ENCODE measurements at places on chromosomes 11 and 22.

DNA sequence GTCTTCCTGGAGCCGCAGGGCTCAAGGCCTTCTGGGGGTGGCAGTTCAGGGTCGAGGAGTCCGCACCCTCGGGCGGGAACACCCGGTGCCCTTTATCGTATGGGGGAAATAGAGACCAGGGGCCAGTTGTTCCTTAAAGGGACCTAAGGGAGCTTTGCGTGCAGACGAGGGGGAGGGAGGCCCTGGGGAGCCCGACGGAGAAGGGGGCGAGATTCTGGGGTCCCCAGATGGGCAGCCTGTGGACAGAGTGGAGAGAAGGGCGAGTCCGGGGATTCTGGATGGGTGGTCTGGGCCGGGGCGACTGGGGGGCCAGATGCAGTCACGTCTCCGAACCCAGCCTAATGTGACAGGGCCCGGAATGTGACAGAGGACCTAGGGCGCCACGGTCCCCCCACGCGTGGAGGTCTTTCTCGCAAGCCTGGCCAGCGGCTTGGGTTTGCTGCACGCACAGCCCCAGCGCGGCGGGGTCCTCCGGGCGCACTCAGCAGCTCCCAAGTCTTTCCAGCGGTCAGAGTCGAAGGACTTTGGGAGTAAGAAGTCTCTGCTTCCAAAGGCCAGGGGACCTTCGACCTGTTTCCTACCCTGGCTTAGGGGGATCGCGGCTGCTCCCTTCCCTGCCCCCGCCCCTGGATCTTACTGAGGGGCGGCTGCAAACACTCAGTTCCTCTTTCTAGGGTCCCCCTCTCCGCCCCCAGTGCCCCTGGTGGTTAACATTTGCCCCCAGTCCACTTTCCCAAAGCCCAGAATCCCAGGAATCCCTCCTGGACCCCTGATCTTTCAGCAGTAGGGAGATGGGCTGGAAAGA, 547 bp downstream of the TUBA8 start:
- DNase-seq, result no peak

DNA sequence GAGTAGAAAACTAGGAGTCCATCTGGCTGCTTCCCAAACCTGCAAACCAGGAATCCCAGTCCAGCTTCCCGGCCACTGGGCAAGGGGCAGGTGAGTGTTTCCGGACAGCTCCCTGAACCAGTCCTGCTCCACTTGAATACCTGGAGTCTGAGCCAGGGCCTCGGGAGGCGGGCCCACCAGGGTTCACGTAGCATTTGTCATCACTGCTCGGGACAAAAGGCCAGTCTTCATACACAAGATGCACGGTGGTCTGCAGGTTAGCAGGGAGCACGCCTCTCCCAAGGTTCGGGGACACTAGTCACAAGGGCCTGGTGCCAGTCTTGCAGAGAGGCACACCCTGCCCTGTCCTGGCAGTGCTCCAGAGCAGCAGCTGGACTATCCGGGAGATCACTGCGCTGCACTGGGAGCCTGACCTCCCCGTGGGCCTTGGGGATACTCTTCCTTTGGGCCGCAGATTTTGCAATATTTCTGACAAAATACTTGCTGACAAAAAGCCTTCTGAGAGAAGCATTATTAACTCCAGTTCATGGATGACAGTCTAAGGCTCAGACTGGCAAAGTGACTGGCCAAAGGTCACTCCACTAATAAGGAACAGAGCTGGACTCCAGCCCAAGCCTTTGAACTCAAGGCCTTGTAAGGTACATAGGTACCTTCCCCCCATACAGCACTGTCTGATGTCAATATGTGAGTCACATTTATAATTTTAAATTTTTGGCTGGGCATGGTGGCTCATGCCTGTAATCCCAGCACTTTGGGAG, 25.1 kb downstream of the CD6 start:
- no peak for DNase-seq

GRCh38 chr11:72354356-72355115, 79.8 kb downstream of the CLPB start:
- no peak for DNase-seq

GRCh38 chr22:42686756-42687491, 33.7 kb downstream of the A4GALT start:
- no peak for DNase-seq

DNA sequence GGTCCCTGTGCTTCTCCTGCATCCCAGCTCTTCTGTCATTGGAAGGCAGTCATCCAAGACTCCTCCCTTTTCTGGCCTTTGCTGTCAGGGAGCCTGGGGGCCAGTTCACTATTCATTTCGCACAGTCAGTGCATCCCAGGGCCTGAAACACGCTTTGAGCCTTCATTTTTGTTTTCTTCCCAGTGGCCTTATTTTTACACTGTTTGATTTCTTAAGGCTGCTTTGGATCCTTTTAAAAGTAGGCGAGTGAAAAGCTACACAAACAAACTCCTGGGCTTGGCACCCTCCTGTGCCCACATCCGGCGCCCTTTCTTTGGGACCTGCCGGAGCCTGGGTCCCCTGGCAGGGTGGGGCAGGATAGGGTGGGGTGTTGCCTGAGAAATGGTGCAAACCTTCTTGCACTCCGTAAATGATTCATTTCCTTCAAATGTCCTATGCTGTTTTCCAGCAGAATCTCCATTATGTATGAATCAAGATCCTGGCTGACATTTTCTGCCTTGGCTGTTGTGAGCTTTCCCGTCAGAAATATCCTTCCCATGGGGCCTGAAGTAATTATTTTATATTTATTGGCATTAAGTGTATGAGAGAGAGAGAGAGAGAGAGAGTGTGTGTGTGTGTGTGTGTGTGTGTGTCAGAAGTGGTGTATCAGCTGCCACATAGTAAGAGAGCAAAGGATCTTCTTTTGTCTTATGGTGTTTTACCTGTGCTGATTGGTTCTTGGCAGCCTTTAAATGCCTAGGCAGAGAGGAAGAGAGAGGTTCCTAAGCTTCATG, 45.6 kb downstream of the BCR start:
- no peak for DNase-seq

DNA sequence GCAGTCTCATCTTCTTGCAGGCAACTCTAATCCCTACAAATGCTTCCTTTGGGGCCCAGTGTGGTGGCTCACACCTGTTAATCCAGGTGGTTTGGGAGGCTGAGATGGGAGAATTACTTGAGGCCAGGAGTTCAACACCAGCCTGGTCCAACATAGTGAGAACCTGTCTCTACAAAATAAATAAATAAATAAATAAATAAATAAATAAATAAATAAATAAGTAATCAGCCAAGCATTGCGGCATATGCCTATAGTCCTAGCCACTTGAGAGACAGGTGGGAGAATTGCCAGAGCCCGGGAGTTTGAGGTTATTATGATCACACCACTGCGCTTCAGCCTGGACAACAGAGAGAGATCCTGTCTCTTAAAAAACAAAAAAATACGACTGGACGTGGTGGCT, 34.1 kb upstream of the RRAS2 start:
- no peak for DNase-seq

DNA sequence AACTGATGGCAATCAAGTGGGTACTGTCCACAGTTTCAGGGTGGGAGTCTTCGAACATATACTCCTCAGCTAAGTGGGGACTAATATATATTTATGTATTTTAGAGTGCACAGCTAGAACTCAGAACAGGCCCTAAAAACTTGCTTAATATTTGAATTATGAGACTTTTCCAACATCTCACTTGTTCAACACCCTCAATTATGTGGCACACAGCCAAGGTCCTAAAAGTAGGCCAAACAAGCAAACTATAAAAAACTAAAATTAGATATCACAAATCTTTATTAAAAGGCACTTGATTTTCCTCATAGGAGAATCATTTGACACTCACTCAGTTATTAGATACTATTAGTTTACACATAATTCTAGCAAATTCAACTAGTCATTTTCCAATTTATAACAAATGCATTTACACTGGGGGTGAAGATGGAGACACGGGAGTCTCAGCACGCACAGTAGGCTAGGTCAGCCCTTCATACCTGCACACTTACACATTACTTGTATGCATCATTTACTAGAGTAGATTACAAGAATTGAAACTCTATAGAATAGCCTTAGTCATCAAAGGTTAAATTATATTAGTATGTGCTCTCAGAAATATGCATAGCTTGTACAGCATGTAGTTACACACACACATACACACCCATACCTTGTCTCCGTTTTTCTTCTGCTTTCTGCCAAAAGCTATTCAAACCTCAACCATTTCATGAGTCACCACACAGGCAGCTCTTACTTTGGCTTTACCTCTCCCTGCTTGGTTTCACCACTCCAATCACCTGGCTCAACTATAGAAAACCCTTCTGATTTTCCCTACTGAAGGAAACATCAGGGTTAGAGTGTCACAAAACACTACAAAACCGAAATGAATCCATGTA, 171.5 kb downstream of the SBF2 start:
- DNase-seq, result no peak

DNA sequence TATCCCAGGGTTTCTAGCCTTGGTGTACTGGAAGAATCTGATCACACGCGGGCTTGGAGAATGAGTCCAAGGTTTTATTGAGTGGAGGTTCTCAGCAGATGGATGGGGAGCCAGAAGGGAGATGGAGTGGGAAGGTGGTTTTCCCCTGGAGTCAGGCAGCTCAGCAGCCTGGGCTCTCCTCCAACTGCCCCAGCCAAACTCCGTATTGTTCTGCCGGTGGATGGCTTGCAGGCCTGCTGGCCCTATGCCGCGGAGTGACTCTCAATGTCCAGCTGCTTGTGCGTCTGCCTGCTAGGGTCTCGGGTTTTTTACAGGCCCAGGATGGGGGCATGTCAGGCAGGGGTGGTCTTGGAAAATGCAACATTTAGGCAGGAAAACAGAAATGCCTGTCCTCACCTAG, 162.4 kb upstream of the LMO1 start:
- DNase-seq, result no peak

DNA sequence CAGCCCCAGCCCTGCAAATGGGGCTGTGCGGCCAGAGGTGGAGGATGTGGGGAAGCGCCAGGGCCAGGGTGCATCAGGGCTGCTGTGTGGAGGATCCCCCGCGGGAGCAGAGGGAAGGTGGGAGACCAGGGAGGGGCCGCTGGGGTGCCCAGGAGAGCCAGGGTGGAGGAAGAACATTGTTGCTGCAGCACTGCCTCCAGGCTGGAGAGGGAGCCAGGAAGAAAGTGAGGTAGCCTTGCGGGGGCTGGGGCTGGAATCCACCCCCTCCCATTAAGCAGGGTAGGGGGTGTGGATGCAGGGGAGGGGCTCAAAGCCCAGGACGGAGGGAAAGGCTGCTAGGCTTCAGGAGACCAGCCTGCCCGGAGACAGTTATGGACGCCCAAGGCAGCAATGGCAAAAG, 15.0 kb downstream of the CABP7 start:
- no peak for DNase-seq

DNA sequence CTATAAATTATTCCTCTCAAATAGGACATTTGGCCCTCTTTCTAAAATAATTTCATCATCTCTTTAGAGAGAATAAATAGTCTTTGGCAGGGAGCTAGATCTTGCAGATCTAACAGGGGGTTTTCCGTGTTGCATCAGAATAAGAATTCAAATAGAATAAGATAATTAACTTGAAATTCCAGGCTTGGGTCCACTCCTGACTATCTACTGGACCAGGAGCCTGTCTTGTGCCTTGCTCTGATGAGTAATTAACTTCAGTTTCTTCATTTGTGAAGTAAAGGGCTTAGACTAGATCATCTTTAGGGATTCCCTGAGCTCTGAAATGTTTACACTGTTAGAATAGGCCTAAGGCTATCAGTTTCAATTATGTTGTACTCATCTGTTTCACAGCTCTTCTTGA, 23.5 kb upstream of the TMEM123 start:
- no peak for DNase-seq

DNA sequence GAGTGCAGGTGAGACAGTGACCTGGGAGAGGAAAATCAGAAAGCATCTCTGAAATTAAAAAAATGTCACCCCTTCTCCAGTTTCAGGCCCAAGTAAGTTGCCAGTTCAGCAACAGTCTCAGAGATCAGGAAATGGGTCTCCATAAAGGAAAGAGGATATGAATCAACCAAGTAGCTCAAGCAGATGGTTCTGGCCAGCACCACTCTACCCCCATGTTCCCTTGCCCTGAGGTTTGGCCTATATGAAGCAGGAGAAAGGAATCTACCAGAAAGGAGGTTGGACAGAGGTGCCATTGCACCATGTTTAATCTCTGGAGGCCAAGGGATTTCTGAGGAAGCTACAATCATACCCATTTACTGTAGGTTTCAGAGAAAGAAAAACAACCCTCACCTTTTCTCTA, 7.7 kb downstream of the FZD4 start:
- no peak for DNase-seq

- no peak for DNase-seq
These were observed 60.6 kb downstream of the TRPC6 start for GRCh38 chr11:101523193-101523592.

- DNase-seq, result no peak
These were observed 60.9 kb downstream of the SYN3 start for GRCh38 chr22:32997295-32997694.

- DNase-seq, result no peak
These were observed 47.2 kb downstream of the DBX1 start for GRCh38 chr11:20113149-20113438.

- DNase-seq, result no peak
These were observed 730 bp downstream of the LMNTD2 start for GRCh38 chr11:559712-560304.

GRCh38 chr11:134025082-134025429, 43.8 kb upstream of the JAM3 start:
- no peak for DNase-seq

- no peak for DNase-seq
These were observed 29.7 kb upstream of the CAVIN3 start for GRCh38 chr11:6350043-6350442.

DNA sequence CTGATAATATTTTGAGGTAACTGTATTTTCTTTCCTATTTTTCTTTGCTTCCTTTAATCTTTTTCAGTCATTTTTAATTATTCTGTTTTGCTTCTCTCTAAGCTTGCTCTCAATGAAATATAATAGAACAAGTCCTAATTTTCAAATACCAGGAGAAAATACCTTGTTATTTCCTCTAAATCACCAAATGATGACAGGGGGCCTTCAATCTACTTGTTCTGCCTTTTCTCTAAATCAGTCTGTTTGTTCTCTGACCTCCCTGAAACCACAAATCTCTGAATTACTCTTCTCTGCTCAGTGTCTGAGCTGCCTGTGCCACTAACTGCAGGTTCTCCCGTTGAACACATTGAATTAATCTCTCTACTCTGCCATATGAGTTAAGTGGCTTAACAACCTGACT, 286.2 kb downstream of the C11orf87 start:
- no peak for DNase-seq

DNA sequence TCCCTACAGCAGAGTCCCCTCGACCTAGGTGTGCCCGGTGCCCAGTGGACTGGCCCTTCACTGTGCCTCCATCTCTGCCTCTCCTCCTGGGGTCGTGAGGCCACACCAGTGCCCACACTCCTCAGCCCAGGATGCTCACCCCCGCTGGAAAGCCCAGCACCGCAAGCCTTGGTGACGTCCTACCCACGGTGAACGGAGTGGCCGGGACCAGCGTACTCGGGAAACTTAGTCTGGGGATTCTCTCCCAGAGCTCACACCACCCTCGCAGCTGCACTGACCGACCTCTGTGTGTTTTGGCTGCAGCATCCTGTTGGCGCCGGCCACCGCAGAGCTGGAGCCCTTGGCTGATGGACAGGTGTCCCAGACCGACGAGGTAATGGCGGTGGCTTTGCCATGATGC, 35.5 kb upstream of the KRTAP5-7 start:
- DNase-seq, result no peak

Measured in NCI-H774 (cell line).